Occipital lobe (tissue), 3 donors: ENCODE measurements at places on chromosomes 2 and 18. TPM values are rescaled to one million over a fixed set of nuclear protein-coding genes. Genes with fewer than 3 reads are reported as not detected.

The MAP3K19 gene
- total RNA-seq = 0.78 TPM

The HOXD11 gene
- not detected for total RNA-seq

The EVX2 gene
- total RNA-seq = not detected

The BOLL gene
- total RNA-seq = not detected

The M1AP gene
- total RNA-seq = not detected

The NRP2 gene
- total RNA-seq = 22.1 TPM

The PSMA8 gene
- not detected for total RNA-seq
